ENCODE measurements at places on chromosomes 11 and 22.

DNA sequence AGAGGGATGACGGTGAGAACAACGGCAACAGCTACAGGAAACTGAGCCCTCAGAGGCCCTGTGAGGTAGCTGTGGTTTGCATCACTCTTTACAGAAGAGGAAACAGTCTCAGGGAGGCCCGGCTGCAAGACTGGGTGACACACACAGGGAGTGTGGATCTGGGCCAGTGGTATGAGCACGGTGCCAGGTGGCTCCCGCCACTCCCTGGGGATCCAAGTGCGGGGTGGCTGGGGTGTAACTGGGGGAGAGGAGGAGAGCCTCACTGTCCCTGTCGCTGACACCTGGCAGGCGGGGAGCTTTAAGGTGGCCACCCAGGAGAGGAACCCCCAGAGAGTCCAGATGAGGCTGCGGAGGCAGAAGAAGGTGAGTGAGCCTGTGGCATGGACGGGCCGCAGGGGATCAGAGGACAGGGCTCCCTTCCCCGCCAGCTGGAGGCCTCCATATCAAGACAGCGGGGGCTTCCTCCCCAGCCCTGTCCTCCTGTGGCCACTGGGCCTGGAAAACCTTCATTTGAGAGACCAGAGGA, 5.6 kb downstream of the RGL4 start:
- DNase-seq = no peak

GRCh38 chr11:65104628-65105027, 7.0 kb upstream of the TM7SF2 start:
- DNase-seq = no peak

DNA sequence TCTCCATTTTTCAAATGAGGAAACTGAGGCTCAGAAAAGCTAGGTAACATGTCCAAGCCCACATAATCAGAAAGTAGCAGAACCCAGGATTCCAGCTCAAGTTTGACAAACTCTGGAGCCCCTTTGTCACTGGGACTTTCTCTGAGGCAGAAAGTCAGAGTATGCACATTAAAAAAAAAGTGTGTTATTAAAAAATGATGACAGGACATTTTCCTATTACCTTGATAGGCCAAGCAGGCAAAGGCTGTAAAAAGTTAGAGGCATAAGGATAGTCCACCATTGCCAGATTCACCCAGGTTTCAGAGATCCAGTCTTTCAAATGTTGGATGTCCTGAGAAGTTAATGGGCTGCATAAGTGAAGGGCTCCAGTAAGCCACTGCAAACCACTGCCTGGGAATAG, 51.4 kb downstream of the PRCP start:
- no peak for DNase-seq

GRCh38 chr11:29538339-29539036, 478.3 kb downstream of the KCNA4 start:
- no peak for DNase-seq

- peak; percentile 26 for DNase-seq
Observed at GRCh38 chr22:41478891-41479521, 10.1 kb downstream of the ACO2 start.

DNA sequence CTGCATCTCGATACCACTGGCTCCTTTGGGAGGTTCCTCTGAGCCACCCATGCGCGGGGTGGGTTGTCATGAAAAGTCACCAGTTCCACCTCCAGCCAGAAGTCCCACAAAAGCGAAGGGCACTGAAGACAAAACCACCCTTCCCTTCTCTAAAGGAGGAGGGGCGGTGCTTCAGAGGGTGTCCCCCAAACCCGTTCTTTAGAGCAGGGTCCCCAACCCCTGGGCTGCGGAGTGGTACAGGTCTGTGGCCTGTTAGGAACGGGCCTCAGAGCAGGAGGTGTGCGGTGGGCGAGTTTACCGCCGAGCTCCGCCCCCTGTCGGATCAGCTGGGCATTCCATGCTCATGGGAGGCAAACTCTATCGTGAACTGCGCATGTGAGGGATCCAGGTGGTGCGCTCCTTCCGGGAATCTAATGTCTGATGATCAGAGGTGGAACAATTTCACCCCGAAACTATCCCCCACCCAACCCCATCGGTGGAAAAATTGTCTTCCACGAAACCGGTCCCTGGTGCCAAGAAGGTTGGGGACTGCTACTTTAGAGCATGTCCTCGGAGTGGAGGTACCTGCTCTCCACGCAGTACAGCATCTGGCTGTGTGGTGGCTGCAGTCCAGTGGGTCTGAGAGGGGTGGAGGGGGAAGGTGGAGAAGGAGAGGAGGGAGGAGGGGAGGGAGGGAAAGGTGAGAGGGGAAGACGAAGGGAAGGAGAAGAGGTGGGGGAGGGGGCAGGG, 72.9 kb upstream of the SEPTIN5 start:
- no peak for DNase-seq

DNA sequence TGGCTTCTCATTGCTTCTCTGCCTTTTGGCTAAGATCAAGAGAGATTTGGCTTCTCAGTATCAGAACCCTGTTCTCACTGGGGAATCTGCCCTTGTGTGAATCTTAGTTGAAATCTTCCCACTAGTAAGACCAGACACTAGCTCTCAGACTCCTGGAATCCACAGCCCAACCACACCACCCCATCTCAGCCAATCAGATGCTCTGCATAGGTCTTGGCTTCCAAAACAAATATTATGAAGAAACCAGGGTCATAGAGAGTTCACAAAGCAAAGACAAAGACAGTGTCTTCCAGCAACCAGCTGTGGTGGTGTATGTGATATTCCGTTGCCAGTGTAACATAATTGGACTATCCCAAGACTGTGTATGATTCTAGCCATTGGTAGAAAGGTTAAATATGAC, 5.4 kb downstream of the OR8B12 start:
- DNase-seq = no peak

DNA sequence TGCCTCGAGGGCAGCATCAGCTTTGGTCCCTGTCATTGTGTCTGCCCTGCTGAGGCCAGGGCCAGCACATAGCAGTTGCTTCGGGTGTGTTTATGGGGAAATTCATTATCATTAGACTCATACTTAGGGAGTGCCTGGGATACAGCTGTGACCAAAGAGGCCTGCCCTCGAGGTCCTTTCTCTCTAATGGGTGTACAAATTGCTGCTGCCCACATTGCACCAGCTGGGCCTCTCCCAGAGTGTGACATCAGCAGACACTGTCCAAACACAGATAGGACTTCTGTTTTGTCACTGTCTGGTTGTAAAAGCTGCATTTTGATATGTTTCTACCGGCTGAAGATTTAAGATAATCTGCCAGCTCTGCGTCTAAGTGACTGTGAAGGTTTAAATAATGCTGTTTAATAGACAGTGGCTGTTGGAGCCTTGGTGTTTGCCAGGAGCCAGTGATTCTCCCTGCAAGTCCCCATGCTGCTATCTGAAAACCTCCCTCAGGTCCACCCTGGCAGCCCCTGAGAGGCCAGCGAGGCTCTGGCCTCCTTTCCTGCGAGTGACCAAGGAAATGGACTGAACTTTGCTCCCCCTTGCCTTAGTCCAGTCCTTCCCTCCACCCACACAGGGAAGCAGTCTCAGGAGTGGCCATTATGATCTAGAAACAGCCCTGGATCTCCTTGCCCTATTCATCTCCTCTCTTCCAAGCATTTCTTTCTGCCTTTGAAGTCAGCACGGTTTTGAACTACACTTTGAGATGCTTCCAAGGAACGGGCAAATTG, 505.2 kb downstream of the TBC1D22A start:
- no peak for DNase-seq

GRCh38 chr11:72015511-72016061, 16.9 kb downstream of the IL18BP start:
- DNase-seq = no peak

GRCh38 chr11:118476676-118477075, 40.4 kb downstream of the KMT2A start:
- no peak for DNase-seq

DNA sequence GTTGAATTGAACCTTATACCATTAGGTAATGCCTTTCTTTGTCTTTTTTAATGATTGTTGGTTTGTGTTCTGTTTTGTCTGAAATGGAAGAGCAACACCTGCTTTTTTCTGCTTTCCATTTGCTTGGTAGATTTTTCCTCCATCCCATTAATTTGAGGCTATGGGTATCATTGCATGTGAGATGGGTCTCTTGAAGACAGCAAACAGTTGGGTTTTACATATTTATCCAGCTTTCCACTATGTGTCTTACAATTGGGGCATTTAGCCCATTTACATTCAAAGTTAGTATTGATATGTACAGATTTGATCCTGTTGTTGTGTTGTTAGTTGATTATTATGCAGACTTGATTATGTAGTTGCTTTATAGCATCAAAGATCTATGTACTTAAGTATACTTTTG, 21.1 kb upstream of the RAB38 start:
- DNase-seq = no peak

- no peak for DNase-seq
Observed at GRCh38 chr11:27653990-27654758, 46.1 kb downstream of the BDNF start.
